HFF-Myc (cell line): ENCODE measurements at places on chromosomes 12 and 14.

DNA sequence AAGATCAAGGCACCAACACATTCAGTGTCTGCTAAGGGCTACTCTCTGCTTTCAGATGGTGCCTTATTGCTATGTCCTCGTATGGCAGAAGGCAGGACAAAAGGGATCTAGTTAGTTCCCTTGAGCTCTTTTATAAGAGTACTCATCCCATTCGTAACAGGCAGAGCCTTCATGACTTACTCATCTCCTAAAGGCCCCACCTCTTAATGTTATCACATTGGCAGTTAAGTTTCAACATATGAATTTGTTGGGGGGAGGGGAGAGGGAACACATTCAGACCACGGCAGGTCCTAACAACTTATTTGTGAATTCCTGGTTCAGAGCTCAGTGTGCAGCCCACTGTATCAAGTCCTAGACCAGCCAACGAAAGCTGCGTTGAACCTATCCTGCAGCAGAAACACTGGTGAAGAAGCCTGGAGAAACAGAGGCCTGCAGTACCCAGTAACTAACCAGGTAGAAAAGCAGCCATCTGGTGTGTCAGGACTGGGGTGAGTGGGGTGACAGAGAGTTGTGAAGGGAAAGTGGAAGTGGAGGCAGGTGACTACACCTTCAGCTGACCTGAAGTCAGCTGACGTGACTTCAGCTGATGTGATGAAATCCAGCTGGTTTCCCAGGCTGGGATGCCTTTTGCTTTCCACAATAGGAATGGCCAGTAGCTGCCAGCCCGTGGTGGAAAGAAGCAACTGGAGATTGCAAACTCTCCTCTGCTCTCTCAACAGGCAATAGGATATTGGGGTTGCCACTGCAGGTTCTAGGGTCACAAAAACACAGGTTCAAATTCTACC is 101.6 kb upstream of the PLXNC1 start:
- no peak for DNase-seq

GRCh38 chr14:90483571-90483974 is 86.7 kb downstream of the CALM1 start:
- DNase-seq: no peak

- DNase-seq: no peak
These were observed 29.9 kb downstream of the CDC42BPB start for GRCh38 chr14:103027451-103027850.

DNA sequence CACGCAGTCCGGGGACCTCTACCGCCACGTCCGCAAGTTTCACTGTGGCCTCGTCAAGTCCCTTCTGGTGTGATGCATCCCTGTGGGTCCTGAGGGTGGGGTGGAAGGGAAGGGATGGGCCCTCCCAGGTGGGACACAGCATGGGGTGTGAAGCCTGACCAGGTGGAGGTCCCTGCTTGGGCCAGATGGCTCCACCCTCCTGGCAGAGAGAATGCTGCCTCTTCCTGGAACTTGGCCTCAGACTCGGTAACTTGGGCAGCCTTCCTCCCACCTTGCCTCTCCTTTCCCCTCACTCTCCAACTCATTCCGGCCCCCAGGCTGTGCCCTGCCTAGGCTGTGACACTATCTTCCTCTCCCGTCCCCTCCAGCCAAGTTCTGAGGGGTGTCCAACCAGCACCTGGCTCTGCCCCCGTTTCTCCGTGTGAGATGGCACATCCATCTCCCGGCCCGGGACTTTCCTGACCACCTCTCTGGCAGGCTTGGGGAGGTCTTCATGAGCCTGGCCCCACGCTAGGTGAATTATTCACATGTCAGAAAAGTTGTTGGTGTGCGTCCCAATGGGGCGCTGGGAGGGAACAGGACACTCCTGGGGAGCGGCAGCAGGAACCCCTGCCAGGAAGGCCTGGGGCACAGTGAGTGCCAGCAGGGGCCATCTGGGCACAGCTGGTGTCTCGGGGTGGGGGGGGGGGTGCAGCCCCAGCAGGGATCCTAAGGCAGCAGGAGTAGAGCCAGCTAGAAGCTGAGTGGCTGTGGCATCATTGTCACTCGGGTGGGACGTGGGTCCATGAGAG is 1.7 kb downstream of the ZBTB42 start:
- DNase-seq: no peak

DNA sequence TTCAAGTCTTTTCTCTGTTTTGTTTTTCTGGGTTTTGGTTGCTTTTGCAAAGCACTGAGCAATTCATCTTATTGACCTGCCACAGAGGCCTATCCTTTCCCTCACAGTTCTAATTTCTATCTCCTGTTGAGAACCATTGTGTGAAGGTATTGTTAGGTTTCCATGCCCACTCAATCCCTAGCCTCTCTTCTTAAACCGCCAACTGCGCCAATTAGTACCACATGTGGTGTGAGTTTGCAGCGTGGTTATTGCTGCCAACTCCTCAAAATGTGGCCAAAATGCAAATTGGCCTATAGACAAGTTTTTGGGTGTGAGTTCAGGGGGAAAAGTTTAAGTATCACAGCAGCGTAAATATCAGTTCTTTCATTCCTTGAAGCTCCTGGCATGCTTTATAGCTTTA is 232.6 kb downstream of the FLRT2 start:
- DNase-seq: peak; percentile 1

DNA sequence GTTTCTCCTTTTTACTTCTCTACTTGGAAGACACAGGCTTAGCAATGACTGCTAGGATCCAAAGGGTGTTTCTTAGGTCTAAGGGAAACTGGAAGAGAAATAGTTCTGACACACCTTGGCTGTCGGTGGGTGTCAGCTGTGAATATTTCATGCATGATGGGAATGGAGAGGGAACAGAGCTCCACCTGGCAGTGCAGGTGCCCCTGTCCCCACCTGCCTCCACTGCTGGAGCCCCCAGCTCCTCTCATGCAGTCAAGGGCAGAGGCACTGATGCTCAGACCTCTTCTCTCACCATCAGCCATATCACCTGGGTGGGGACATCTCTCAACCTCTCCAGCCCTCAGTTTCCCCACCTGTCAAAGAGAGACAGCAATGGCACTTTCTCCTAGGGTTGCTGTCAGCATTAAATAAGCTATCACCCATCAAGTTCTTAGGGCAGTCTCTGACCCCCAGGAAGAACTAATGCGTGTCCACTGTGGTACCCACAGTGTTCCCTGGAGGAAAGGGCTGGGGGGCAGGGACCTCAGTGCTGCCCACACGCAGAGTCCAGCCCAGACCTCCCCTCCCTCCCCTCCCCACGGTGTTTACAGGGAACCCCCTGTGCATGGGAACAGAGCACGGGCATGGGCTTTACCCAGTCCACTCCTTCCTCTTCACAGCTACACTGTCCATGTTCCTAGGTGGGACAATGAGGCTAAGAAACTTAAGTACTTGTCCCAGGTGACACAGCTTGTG is 69.1 kb downstream of the C14orf132 start:
- no peak for DNase-seq

DNA sequence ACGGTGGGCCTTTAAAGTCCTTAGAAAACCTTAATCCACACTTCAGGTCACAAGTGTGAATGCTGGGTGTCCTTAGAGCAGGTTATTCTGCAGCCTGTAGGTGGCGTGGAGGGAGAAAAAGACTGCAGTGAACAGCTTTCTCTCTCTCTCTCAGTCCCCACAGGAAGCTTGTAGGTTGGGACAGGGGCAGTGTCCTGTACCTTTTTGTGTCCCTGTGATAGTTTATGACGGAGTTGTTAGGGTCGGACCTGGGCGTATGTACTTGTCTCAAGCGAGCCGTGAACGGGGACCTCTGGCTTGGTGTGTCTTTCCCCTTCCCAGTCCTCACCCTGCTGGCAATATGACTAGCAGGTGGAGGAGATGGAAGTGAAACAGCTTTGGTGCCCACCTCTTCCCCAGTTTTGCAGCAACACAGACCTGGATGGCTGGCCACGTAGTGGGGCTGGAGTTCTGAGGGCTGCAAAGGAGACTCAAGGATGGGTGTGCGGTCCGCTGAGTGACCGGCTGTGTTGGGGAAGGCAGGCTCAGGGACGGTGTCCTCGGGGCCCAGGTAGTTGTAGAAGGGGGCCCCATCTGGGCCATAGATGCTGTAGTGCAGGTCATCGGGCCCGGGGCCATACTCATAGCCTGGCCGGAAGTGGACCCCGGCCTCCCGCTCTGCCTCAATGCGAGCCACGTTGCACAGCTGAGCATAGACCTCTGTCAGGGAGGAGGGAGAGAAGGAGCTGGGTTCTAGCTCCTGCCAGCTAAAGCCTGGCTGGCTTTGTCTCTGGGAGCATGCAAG is 8.9 kb downstream of the ISCA2 start:
- no peak for DNase-seq

DNA sequence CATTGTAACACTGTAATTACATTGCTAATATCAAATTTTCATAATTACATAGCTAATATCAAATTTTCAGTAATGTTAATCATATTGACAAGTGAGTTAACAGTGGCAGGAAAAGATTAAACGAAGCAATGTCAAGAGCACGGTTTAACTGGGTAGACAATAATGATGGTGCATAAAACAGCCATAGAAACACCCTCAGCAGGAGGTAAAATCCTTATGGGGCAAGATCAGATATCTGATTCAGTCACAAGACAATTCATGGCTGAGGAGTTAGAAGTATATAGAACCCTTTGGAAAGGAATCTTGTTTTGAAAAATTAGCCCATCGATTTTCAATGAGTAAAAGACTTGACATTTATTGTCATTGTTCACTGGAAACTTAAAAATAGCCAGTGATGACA is 190.6 kb downstream of the SLC2A13 start:
- DNase-seq: no peak

DNA sequence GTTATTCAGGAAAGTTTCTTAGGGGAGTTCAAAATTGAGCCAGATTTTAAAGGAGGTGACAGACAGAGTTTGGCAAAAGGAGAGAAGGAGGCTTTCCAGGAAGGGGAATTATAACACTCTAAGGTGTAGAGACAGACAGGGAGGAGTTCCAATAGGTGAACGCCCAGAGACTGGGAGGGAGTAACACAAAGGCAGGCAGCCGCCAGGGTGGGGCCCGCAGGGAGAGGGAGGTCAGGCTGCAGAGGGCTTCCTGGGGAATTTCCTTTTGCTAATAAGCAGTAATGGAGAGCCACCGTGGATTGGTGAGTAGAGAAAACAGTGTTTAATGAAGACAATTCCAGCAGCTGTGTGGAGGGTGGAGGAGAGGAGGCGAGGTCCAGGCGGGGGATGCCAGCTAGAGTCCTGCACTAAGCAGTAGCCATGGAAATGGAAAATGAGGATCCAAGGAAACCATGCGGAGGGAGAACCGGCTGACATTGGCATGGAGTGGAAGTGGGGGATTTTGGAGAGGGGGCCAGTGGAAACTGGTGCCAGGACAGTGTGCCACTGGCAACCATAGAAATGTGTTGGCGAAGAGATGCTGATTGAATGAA is 22.2 kb downstream of the GRIN2B start:
- no peak for DNase-seq

- DNase-seq: no peak
These were observed 55.8 kb upstream of the VRK1 start for GRCh38 chr14:96741151-96741977.

GRCh38 chr12:113467142-113467501 is 4.5 kb downstream of the LHX5 start:
- no peak for DNase-seq

GRCh38 chr14:78530078-78530477 is 359.9 kb downstream of the NRXN3 start:
- peak; percentile 9 for DNase-seq

- no peak for DNase-seq
These were observed 49.3 kb downstream of the AACS start for GRCh38 chr12:125114365-125115141.

GRCh38 chr12:47982311-47982710 is 18.9 kb downstream of the TMEM106C start:
- no peak for DNase-seq

GRCh38 chr12:12723149-12723680 is 6.0 kb downstream of the CDKN1B start:
- DNase-seq: no peak

DNA sequence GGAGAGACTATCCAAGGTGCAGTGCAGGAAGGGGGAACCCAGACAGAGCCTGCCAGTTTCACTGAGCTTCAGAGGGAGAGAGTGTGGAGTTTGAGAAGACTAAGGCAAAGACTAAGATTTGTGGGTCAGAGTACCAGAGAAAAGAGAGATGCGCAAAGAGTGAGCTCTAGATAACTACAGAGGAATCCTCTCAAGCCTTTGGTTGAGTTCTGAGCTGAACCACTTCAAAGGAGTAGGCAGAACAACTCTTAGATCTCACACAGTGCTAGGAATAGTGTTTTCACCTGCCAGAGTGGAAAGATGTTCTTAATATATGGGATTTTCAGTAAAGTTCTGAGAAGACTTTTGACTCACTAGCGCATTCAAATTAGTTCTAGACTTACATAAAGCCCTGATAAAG is 10.7 kb upstream of the M6PR start:
- no peak for DNase-seq

DNA sequence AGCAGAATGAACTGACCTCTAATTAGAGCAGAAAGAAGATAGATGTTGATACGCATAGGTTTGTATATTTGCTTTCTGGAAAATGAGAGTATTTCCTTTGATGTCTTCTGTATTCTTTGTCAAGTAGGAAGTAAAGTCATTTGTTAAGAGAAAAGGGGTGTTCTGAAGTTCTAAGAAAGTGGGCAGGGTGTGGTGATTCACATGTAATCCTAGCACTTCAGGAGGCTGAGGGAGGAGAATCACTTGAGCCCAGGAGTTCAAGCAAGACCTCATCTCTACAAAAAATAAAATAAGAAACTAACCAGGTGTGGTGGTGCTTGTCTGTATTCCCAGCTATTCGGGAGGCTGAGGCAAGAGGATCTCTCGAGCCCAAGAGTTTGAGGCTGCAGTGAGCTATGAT is 2.8 kb downstream of the RHNO1 start:
- DNase-seq: no peak

- DNase-seq: no peak
These were observed 5.8 kb downstream of the EFS start for GRCh38 chr14:23359167-23359626.

GRCh38 chr14:98899441-98899840 is 372.6 kb downstream of the BCL11B start:
- DNase-seq: no peak

DNA sequence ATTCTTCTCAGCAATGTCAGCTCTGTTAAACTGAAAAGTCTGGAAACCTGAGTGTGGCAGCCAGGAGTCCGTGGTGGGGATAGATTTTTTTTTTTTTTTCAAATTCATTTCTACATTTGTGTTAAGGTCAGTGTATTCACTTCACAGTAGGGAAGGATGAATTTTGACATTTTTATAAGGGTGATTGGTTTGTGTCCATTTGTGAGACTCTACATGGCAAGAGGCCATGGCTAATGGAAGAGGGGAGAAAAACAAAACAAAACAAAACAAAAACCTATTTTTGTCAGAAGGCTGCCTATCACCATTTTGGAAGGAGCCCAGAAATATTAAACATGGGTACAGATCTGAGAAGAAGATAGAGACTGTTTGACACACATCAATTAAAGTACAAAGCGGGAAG is 176.1 kb downstream of the RMST start:
- DNase-seq: no peak

GRCh38 chr12:109458086-109458485 is 19.0 kb downstream of the KCTD10 start:
- no peak for DNase-seq
